Activated T-cell treated with anti-CD3 and anti-CD28 coated beads, Interleukin-2, amount 50 U/mL, for 48 hours (primary cell): ENCODE measurements at places on chromosomes 16 and 17.

- no peak for DNase-seq
Observed at GRCh38 chr17:71441098-71441497, 679.7 kb upstream of the SOX9 start.

DNA sequence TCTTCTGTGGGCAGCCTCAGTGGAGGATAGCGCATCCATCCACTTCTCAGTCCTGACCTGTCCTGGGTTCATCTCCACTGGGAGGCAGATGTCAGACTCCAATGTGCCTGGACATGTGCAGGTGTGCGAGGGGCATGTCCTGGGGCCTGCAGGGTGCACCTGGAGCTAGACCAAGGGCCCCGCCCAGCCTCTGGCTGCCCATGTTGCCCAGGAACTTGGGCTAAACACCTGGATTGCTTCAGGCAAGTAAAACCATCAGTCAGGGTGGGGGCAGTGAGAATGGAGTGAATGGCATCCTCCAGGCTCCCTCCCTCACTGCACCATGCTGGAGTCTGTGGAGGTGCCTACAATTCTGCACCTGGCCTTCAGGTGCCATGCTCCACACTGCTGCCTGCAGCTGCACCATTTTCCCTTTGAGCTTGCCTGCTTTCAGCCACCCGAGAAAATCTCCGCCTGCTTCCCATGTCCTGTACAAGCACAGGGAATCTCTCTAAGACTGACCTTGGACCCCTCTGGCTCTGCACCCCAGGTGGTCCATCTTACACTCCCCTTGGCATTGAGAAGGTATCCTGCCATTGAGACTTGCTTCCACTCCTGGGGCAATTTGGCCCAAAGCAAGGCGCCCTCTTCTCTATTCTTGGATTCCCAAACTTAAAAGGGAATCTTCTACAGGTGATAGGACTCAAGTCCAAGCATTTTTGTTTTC lies 2.1 kb upstream of the MFSD6L start:
- no peak for DNase-seq

GRCh38 chr17:4934173-4934979 lies 2.3 kb downstream of the GP1BA start:
- DNase-seq, result peak; percentile 29

DNA sequence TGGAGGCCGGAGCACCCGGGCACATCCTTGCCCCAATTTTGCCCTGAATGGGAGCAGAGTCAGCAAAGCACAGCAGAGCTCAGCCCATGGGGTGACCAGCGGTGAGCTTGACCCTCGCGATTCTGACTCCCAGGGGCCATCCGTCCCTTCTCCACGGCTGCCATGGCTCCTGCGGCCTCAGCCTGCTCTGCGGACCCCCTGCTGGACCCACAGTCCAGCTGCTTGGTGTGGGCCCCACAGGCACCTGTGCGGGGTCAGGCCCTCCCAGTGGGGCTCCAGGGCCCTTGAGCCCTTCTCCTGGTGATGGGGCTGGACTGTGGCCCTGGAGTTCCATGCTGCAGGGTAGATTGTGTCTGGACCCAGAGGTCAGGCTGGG lies 144.2 kb downstream of the ENGASE start:
- no peak for DNase-seq

- no peak for DNase-seq
Observed at GRCh38 chr17:39563476-39563875, 44.2 kb downstream of the NEUROD2 start.

DNA sequence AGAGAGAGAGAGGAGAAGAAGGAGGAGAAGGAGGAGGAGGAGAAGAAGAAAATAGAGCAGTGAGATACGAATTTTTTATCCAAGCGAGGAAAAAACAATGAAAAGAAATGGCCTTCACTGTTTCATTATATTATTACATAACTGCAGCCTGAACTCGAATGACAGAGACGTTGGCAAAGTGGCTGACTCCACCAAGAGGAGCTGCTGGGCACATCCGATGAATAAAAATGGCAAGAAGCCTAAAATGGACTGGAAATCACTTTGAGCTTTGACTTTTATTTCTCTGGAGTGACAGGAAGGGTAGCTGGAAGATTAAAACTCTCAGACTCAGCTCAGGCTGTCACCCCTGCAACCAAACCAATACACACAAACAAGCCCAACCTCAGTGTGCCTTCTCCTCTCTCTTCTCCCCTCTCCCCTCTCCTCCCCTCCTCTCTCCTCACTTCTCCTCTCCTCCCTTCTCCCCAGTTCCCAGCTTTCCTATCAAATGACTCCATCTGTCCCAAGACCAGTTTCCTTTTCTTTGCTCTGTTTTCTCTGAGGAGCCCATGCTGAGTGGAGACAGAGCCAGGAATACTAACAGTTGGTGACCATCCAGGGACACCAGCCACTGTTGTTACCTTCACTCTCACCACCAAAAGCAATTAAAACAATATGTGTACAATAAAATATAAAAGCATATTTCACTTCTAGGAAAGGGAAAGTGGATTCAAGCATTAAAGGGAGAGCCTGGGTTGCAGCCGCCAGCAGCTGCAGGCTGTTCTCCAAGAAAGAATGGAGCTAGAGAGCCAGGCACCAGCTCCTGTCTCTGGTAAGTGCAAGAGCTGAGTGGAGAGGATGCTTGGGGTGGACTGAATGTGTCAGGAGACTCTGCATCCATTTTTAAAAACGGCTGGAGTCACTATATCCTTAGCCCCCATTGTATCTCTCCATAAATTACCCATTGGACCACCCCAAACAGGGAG lies 51.2 kb downstream of the SOX9 start:
- no peak for DNase-seq

- no peak for DNase-seq
Observed at GRCh38 chr16:8096211-8096610, 494.1 kb downstream of the TMEM114 start.

DNA sequence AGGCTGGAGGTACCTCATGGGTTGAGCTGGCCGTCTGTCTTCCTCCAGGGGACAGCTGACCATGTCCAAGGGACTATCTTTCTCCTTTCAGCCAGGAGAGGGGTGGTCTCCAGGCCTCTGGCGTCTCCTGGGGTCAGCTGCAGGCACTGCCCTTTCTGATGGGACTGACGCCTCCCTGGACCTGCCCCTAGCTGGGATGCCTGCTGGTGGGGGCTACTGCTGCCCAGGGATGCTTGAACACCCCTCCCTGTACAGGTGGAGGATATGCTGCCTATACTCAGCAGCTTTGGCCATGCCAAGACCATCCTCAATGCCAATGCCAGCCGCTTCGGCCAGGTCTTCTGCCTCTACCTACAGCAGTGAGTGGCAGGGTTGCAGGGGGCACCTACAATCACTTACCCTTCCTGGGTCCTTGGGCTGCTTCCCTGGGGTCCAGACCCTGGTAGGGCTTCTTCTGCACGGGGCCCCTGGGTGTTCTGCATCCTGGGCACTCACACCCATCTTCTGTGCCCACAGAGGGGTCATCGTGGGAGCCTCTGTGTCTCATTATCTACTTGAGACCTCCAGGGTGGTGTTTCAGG lies 4.2 kb downstream of the MYO15B start:
- no peak for DNase-seq

DNA sequence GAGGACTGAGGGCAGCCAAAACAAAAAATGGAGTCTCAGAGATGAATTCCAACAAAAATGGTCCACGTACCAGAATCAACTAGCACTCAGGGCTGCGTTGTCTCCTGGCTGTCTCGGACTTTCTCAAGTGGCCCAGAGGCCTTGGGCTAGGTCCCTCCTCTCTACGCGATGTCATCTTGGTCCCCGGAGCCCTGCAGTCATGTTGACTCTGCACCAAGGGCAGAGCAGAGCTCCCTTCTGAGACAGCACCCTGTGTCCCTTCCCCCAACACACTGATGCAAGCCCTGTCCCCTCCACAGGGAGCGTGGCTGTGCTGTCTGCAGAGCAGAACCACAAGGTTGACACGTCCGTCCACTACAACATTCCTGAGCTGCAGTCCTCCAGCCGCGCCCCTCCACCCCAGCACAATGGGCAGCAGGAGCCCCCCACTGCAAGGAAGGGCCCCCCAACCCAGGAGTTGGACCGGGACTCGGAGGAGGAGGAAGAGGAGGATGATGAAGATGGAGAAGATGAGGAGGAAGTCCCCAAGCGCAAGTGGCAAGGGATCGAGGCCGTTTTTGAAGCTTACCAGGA lies 20.8 kb downstream of the GINS2 start:
- no peak for DNase-seq

DNA sequence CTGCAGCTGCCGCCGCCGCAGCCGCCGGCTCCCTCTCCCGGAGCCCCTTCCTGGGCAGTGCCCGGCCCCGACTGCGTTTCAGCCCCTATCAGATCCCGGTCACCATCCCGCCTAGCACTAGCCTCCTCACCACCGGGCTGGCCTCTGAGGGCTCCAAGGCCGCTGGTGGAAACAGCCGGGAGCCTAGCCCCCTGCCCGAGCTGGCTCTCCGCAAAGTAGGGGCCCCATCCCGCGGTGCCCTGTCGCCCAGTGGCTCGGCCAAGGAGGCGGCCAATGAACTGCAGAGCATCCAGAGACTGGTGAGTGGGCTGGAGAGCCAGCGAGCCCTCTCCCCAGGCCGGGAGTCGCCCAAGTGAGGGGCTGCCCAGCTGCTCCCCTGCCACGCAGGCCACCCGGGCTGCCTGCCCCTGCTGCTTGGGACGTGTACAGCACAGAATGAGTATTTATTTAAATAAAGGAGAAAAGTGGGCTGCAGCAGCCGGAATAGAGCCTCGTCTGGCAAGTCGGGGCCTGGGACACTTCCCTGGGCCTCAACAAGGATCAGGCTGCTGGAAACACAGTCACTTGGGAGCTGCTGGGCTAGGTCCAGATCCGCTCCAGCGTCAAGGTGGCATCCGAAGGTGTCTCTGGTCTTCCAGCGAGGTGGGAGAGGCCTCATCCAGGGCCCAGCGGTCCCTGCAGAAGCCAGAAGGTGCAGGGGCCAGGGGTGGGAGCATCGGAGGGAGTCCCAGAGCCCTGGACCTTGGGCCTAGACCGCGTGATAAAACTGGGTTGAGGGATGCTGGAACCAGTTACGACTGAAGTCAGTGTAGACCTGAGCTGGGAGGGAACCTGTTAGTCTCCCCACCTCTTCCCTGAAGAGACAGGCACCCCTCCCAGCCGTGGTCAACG lies 8.8 kb downstream of the TBX2 start:
- DNase-seq, result no peak

DNA sequence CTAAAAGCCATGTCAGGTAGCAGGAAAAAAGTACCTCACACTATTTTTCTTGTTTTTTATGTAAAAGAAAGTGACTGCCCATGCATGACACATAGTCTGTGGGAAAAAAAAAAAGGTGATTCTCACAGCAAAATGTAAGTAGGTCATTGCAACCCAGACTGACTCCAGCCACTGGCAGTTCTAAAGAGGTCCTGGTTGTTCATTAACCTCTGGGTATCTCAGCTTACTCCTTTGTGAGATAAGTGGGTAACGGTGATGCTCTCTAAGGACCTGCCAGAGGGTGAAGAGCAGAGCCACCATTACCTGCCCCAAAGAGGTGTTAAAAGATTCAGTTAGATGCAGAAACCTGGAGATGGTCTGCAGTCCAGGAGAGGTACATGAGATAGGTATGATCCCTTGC lies 531.9 kb downstream of the GRIN2A start:
- no peak for DNase-seq

DNA sequence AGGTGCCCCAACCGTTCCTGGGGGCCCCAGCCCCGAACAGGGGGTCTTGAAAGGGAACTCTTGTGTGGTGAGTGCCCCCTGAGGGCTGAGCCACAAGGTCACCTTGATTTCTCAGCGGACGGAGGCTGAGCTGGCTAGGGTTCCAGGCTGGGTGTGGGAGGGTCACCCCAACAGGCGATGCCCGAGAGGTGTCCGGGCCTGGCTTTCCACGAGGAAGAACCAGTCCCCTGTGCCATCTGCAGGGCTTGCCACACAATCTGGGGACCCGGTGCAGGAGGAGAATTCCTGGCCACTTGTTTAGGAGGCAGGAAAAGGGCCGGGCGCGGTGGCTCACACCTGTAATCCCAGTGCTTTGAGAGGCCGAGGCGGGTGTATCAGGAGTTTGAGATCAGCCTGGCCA lies 16.8 kb upstream of the SLC38A10 start:
- DNase-seq, result no peak

DNA sequence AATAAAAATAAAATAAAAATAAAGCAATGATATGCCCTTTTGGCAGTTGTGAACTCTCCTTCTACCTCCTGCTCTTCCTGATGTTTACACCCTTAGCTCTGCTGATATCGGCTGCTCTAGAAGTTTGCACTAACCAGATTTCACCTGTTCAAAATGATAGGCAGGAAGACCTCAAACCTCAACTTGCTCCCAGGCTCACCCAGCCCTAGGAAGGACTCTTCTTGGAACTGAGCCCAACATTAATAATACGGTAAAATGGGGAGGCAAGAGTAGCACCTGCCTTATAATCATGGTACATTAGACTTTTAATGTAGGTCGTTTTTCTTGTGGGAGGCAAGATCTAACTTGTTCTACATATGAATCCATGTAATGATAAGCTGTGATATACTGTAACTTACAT lies 61.2 kb upstream of the MED13 start:
- no peak for DNase-seq

- no peak for DNase-seq
Observed at GRCh38 chr17:35188111-35188510, 6.1 kb downstream of the SLC35G3 start.

DNA sequence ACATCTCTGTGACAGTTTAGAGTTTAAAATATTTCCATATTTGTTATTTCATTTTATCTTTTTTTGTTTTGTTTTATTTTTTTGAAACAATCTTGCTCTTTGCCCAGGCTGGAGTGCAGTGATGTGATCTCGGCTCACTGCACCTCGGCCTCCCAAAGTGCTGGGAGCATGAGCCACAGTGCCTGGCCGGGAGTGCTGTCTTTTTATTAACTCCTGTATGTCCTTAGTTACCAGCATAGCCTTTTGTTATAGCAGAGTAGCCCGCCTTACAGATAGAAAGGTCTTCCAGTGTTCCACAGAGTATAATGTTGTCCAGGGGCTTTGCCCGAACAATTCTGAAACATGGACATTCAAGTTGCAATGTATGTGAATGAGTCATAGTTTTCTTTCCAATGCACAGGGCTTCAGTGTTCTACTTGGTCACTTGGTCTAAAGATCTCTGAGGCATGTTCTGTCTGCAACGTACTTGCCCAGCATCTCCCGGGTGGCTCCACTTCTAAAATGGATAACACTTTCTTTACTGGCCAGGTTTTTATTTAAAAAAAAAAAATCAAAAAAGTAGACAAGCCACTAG lies 125.6 kb downstream of the KCNJ18 start:
- DNase-seq, result no peak

GRCh38 chr17:80812362-80813088 lies 179.1 kb upstream of the CHMP6 start:
- no peak for DNase-seq

- no peak for DNase-seq
Observed at GRCh38 chr16:8474587-8474986, 115.7 kb downstream of the TMEM114 start.

- DNase-seq, result no peak
Observed at GRCh38 chr16:67184453-67184994, 761 bp upstream of the MATCAP1 start.
